ENCODE measurements at places on chromosomes 2 and 18. TPM values are rescaled to one million over a fixed set of nuclear protein-coding genes. Genes with fewer than 3 reads are reported as not detected.

GRCh38 chr18:26357960-26358359 is 131.7 kb downstream of the TAF4B start:
- DNase-seq = no peak

GRCh38 chr2:67318993-67319481 is 78.1 kb upstream of the ETAA1 start:
- DNase-seq = no peak

DNA sequence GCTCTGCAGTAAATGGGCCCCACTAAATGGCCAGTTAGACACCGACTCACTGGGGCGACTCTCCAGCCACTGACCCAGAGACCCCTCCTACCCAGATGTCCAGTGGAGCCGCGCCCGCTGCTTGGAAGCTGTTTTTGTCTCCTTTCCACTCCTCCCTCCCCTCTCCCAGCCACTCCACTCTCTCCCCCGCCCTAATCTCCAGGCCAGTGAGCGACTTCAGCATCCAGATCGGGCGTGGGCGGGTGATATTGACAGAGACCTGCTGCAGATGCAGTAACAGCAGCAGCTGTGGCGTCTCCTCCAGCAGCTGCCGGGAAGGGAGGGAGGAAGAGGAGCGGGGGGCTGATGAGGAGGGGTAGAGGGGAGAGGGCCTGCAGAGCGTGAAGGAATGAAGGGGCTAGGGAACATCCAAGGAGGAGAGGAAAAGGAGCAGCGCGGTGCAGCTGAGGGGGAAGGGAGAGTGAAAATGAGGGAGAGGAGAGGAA is at the start of gene SCN7A:
Gene SCN7A (minus strand): TSS at position 110 of the 485 bp plus-strand sequence. CDS start 16,553 bp downstream, outside the sequence.
- DNase-seq = peak; percentile 2

DNA sequence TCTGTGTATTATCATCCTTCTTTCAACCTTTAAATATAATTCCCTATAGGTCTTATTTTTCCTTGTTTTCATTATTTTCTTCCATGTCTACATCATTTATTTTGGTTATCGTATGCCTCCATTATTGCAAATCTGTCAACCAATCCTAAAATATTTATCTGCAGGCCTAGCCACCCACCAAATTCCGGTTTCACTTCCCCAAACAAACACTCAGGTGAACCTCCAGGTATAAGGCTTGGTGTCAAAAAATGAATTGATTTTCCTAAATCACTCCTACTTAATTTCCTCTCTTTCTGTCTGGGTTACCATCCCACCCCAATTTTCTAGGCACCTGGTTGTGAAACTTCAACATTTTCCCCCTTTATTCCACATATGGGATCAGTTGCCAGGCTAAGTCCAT is 111.9 kb upstream of the LINC00305 start:
- DNase-seq = no peak

The CHRND gene
- total RNA-seq = not detected

The SERPINB11 gene
- not detected for total RNA-seq

- DNase-seq = no peak
Observed at GRCh38 chr2:219511547-219512325, 2.5 kb upstream of the ASIC4 start.

DNA sequence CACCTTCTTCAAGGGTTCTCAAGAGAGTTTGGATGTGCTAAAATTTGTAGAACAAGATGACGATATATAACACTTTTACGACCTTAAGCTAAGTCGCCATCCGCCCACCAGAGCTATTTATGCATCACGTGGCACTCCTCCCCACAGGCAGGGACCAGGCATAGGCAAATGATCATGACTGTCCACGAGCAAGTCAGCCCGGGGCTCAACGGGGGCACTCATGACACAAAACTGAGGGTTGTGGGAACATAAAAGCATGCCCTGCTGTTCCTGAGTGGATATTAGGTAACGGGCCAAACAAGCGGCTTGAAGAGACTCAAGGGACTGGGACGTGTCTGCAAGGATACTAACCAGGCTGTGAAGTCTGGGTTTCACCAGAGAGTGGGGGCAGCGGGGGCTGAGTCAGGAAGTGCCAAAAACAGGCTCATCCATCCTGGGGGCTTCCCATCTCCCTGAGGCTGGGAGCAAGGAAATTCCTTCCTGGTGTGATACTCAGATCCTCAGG is 58.1 kb downstream of the FAM178B start:
- peak; percentile 34 for DNase-seq

GRCh38 chr2:97788986-97789644 is 75.7 kb downstream of the ZAP70 start:
- no peak for DNase-seq

The INPP1 gene
- 13.3 TPM for total RNA-seq

The MAL gene
- total RNA-seq = not detected

DNA sequence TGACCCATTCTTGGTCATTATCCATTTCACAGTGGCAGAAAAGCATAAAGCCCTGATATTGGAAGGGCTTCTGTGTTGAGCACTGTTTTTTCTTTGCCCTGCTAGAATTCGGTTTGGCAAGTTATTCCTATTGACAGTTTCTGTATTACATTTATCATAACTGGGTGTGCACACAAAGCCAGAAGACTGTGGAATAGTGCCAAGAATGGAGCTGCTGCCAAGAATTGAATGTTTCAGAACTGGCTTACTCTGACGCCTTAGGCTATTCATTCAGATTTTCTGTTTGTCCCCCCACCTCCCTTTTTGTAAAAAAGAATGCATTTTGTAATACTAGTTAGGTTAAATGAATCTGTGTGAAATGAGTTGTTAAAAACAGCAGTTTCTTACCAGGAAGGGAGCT is 12.7 kb downstream of the KDM3A start:
- DNase-seq = peak; percentile 78

The CYP27A1 gene
- total RNA-seq = 20.5 TPM

The C2orf80 gene
- total RNA-seq = not detected

DNA sequence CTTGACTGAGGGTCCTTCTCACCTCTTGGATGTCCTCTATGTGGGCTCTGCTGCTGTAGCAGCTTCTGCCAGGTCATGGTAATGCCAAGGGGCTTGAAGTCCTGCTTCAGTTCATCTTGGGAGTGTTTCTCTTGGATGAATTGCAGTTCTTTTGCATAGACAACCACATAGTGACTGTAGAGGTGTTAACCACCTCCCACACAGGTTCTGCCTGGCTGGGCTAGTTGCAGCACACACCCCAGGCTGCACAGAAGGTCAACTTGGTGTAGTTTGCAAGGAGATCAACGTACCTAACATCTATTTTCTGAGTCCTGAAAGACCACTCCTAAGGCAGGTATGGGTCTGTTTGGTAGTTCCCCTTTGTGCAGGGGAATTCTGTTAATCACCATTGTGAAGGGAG is 108.1 kb downstream of the ADCYAP1 start:
- no peak for DNase-seq

DNA sequence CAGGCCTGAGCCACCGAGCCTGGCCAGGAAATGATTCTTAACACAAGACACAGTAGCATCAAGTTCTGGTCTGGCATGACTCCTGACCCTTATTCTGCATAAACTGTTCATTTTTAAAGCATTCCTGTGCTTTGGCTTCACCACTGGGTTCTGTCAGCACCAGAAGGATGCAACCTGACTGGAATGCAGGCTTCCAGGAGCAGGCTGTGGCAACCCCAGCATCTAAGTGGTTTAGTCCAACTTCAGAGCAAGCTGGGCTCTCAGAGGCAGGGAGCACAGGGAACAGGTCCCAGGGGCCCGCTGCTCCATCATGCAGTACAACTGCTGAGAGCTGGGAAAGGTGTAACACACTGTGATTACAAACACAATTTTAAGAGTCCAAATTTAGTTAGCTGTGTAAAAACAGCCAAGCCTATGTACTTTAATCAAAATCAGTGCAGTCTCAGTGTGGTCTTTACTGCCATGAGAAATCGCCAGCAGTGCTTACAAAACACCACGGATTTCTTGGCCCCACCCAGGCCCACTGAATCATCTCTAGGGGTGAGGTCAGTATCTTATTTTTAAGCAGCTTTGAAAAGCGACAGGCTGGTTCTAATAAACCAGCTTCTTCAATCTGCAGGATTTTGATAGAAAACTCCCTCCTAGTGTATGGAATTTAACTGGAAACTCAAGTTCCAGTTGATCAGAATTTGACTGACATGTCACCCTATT is 44.4 kb upstream of the TMEM182 start:
- no peak for DNase-seq

DNA sequence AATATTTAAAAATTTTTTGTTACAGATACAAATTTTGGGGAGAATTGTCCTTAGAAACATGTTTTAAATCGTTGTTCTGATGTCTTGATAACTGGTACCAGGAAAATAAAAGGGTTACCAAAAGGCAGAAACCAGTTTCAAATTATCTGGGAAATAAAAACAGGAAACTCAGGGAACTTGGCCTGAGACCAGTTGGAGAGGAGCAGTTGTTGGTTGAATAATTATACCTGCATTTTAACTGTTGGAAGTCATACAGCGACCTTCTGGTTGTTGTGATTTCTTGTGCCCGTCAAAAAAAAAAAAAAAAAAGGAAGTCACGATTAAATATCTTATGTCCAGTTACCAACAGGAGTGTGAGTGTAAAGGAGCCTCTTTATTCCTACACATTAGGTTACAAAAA is 51.8 kb downstream of the CRIM1 start:
- DNase-seq = no peak

DNA sequence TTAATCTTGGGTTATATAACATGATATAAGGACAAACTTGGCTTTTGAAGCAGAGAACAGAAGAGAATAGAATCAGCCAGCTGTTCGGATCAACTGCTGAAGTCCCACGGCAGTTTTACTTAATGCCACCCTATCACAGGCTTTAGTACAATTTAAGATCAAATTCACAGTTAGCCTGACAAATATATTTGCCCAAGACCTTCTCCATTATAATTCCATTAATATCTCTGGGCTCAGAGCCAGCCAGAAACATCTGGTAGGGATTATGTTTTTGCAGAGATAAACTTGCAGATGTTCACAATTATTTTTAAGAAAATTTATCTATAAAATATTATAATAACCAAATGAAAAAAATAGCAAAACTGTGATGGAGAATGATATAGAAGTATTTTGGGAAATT is 381.4 kb downstream of the RAD51AP2 start:
- no peak for DNase-seq

- no peak for DNase-seq
Observed at GRCh38 chr18:26919627-26920026, 54.1 kb upstream of the AQP4 start.

DNA sequence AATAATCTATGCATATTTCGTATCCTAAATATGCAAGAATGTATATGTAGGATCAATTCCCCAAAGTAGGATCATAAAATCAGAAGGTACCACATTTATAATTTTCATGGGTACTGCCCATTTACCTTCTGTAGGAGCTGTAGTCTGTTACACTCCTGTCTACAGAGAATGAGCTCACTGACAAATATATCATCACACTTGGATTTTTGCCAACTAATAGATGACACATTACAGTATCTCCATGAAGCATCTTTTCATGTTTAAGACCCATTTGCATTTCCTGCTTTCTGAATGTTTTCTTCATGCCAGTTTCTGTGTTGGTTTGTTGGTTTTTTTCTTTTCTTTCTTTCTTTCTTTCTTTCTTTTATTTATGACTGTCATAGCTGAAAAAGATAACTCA is 70.9 kb upstream of the EML6 start:
- peak; percentile 41 for DNase-seq

The LONRF2 gene
- total RNA-seq = 0.84 TPM

DNA sequence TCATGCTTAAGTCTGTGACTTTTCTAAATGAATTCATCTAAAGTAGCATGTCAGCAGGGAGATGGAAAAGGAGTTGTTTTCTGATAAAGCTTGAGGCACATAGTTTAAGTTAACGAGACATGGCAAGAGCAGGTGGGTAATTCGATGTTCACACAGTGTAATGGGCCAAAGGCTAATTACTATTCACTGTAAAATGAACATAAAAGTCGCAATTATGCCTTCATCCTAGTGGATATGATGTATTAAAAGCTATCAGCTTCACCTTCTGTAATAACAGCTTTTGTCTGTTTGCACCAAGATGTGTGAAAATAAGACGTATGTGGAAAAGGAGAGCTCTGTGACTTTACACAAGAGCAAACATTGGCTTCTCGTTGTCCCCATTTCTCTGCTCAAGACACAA is 94.2 kb upstream of the CDH20 start:
- DNase-seq = no peak

- DNase-seq = no peak
Observed at GRCh38 chr2:30958918-30959265, 151.6 kb upstream of the CAPN13 start.

DNA sequence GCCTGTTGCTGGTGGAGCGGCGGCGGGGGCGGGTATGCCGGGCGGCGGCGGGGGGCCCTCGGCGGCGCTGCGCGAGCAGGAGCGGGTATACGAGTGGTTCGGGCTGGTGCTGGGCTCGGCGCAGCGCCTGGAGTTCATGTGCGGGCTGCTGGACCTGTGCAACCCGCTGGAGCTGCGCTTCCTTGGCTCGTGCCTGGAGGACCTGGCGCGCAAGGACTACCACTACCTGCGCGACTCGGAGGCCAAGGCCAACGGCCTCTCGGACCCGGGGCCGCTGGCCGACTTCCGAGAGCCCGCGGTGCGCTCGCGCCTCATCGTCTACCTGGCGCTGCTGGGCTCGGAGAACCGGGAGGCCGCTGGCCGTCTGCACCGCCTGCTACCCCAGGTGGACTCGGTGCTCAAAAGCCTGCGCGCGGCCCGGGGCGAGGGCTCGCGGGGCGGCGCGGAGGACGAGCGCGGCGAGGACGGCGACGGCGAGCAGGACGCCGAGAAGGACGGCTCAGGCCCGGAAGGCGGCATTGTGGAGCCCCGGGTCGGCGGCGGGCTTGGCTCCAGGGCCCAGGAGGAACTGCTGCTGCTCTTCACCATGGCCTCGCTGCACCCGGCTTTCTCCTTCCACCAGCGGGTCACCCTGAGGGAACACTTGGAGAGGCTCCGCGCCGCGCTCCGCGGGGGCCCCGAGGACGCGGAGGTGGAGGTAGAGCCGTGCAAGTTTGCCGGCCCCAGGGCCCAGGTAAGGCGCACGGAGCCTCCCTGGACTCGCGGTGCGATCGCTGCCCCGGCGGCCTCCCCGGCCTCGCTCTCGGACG is 1.0 kb downstream of the ZCCHC2 start:
- peak; percentile 39 for DNase-seq

DNA sequence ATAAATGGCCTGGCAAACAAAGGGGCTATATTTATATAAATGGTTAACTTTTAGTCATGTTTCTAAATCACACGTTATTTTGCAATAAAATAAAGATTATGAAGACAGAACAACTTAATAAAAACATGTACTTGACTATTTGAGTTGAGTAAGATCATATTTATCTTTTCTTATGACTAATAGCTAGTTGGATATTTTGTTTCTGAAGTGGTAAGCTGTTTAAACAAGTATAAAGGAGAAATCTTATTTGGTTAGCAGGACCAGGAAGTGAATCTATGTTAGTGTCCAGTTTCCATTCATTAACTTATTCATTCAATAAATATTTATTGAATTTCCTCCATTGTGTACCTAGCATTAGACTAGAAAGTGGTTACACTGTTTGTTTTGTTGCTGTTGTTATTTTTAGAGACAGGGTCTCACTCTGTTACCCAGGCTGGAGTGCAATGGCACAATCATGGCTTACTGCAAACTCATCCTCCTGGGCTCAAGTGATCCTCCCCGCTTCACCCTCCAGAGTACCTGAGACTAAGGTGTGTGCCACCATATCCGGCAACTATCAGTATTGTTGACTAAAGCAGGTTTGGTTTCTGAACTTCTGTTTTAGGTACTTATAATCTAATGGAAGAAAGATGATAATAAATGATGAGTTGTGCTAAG is 312.6 kb downstream of the DPP10 start:
- no peak for DNase-seq

The AGAP1 gene
- 7.8 TPM for total RNA-seq

GRCh38 chr2:221437056-221437455 is 135.0 kb downstream of the EPHA4 start:
- no peak for DNase-seq

Data from RPMI7951 (cell line).